T-cell (primary cell): ENCODE measurements at places on chromosomes 5 and 9. TPM values are rescaled to one million over a fixed set of nuclear protein-coding genes. Genes with fewer than 3 reads are reported as not detected.

- DNase-seq, result no peak
Measured at GRCh38 chr5:109911731-109912130, 222.0 kb downstream of the MAN2A1 start.

DNA sequence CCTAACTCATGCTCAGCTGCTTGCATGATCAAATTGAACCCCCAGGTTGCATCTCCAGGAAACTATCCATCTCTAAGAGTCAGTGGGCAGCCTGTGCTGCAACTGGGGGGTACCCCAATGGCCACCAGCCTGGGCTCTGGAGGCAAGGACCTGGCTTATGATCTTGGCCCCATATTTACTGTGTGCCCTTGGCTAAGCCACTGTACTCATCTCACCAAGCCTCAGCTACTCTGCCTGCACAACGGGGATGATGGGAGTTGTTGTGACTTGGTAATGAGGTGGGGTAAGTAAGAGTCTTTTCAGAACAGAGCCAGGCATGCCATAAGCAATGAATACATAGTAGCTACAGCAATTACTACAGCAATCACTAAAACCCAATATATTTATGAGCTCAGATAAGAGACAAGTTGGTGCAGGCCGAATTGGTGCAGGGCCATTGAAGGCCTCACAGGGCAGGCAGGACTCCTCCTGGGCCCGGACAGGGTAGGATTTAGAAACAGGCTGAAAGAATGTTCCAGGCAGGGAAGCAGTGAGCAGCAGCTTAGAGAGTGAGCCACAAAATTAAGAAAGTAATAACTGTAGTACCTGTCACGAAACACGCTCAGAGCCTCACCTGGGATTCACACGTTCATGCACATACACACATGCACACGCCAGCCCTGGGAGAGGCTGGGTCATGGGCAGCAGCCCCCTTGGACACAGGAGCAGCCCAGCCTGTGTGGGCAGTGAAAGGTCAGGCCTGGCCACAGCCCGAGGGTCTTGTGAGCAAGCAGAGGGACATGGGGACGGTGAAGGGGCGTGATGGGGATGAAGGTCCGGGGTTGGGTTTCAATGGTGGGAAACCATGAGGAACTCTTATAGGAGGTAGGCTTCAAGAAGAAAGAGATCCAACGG lies 74.1 kb downstream of the PAX5 start:
- no peak for DNase-seq

Gene DNM1
- total RNA-seq, result 0.95 TPM

DNA sequence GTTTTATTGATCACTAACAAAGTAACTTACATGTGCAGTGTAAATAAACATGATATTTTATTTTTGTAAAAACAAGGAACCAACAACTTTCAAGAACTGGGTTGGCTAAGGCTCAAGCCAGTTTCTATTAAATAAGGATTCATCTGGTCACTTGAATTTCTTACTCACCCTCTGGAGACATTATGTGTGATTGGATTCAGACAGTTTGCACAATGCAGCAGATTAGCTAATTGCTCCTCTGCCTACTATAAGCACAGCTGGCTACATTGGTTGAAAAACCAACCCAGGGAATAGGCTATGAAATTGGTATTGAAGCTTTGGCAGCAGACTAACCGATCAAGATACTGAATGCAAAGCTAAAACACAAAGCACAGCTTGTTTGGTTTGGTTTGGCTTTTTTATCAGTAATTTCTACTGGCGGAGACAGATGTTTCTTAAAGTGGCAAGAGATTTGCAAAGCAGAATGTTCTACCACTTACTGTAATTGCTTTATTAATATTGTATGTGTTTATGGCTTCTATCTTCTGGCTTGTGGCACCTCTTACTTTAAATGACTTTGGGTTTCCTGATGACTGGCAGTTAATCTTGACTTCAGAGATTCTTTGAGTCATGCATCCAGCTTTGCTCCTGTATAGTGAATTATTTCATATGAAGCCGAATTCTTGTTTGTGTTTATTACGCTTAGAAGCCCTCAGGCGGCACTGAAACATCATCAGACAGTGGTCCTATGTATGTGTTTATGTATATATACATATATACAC lies 231.5 kb downstream of the MPDZ start:
- DNase-seq, result no peak
